ENCODE measurements at places on chromosomes 1 and 21.

DNA sequence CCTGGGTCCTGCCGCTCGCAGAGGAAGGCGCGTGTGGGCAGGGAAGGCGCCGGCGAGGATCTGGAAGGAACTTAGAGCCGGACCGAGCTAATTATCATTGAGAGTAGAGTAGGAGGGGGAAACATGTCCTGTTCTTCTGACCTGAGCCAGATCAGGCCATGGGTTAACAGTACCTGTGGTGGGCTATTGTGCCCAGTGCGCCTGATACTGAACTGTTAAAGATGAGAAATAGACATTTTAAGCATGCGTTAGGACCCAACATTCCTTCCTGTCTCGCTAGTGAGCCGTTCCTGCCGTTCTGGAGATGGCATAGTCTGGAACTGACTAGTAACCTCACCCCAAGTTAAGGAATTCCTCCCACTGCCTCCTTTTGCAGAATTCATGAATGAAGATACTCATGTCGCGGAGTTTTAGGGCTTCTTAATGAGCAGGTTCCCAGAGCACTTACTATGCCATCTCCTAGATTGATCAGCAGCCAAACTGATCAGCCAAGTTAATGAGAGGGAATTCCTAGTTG is 870 bp downstream of the STRIP1 start:
- DNase-seq: no peak

GRCh38 chr1:233675893-233676292 is 62.0 kb downstream of the KCNK1 start:
- no peak for DNase-seq

DNA sequence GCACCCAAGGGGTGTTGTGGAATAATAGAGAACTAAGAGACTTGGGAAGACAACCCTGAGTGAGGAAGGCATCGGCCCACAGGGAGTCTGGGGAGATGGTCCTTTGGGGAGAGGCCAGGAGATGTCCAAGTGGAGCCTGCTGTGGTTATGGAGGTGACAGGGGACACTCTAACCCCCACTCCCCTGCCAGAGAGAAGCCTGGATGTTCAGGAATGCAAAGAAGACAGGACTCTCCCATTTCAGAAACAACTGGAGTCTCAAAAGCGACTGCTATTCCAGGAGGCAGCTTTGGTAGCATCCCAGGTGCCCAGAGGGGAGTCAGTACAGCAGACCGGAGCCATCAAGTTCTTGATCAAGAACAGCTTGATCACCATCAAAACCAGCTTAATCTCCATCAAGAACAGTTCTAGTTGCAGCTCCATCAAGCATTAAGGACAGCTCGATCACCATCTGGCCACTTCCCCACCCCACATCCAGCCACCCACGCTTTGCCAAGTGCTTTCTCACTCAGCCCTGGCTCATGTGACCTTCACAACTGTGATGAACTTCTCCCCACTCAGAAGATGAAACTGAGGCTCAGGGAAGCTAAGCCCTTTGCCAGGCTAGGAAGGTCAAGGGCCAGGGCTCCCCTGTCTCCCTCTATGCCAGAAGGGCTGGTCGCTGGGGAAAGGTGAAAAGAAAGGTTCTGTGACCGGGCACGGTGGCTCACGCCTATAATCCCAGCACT is 743 bp downstream of the CD52 start:
- no peak for DNase-seq

DNA sequence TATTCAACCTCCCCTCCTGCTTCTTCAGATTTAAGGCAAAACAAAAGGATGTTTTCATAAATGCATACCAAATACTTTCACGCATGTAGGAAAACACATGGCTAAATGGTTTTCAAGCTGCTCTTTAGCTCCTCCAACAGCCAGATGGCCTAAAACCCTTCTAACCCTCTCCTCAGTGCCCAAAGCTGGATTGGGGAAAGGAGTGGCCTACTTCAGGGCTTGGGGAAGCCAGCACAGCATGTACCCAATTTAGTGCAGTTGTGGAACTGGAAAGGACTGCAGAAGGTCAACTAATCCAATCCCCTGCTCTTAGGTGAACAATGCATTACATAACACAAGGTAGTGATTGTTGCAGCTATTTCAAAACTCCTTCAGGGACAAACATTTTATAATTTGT is 9.3 kb downstream of the F5 start:
- no peak for DNase-seq

GRCh38 chr1:109784551-109785252 is 21.0 kb upstream of the EPS8L3 start:
- no peak for DNase-seq

DNA sequence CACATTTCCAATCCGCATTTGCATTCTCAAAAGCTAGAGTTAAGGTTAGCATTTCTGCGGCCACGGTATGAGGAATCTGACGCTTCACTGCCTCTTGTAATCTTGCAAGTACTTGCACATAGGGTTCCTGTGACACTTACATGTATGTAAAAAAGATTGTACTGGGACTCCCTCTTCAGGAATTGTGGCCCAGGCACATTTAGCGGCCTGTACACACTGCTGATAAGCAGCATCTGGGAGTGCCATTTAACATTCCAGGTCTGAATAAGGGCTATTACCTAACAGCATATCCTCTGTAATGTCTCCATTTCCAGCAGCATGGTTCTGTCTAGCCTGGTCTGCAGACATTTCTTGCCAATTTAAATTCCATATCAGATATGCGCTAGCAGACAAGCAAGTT is 75.7 kb downstream of the AXDND1 start:
- DNase-seq: no peak

GRCh38 chr1:194731025-194731424 is 1544.6 kb upstream of the B3GALT2 start:
- DNase-seq: no peak

DNA sequence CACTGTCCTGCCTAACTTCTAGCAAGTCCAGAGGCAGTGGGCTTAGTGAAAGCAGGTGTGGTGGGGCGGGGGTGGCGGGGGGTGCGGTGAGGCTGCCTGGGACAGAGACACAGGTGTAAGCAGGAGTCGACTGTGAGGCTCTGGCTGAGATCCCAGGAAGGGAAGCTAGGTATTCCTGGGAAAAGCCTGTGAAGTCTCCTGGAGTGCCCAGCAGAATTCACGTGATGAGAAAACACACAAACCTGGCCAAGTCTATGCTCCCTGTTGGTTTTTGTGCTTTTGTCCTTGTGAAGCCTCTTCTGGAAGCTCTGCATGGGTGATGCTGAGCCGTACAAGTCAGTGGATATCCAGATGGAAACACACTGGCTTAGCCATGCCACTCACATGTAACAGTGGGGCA is 5.3 kb downstream of the GALNT2 start:
- DNase-seq: no peak

GRCh38 chr1:111571987-111572386 is 47.6 kb upstream of the RAP1A start:
- no peak for DNase-seq

- no peak for DNase-seq
These were observed 75.3 kb upstream of the PALMD start for GRCh38 chr1:99570486-99571089.

DNA sequence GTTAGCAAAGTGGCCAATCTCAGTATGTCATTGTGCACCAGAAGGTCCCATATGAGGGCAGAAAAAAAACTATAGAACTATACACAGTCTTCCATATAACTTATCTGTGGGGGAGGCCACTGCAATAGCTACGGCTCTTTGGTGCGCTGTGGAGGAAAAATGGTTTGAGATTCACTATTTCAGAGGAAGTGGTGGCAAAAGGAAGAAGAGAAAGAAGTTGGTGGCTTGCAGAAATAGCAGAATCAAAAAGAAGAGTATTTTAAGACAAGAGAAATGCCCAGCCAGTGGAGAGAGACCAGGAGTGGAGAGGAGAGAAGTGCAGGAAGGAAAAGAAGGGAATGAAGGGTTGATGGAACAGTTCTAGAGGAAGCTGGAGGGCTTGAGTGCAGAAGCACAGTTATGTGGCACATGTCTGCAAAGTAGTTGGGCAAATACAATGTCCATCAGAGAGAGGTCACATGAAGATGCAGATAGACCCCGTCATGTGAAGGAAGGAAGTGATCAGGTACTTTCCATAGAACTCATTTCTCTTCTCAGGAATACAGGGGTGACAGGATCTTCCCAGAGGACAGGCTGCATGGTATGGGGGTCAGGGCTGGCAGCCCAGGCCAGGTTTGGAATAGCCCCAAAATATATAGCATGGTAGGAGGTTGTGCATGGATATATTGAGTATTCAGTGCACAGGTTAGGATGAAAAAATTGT is 64.6 kb downstream of the RUNX1 start:
- no peak for DNase-seq

- DNase-seq: no peak
These were observed 125.6 kb downstream of the BARHL2 start for GRCh38 chr1:90591355-90591969.

GRCh38 chr1:36304970-36305914 is 926 bp upstream of the SH3D21 start:
- no peak for DNase-seq

- DNase-seq: no peak
These were observed 4.4 kb upstream of the AUNIP start for GRCh38 chr1:25863486-25864262.

GRCh38 chr1:94831641-94832040 is 11.5 kb downstream of the SLC44A3 start:
- no peak for DNase-seq

- DNase-seq: no peak
These were observed 720 bp downstream of the PSMB2 start for GRCh38 chr1:35640380-35641232.

DNA sequence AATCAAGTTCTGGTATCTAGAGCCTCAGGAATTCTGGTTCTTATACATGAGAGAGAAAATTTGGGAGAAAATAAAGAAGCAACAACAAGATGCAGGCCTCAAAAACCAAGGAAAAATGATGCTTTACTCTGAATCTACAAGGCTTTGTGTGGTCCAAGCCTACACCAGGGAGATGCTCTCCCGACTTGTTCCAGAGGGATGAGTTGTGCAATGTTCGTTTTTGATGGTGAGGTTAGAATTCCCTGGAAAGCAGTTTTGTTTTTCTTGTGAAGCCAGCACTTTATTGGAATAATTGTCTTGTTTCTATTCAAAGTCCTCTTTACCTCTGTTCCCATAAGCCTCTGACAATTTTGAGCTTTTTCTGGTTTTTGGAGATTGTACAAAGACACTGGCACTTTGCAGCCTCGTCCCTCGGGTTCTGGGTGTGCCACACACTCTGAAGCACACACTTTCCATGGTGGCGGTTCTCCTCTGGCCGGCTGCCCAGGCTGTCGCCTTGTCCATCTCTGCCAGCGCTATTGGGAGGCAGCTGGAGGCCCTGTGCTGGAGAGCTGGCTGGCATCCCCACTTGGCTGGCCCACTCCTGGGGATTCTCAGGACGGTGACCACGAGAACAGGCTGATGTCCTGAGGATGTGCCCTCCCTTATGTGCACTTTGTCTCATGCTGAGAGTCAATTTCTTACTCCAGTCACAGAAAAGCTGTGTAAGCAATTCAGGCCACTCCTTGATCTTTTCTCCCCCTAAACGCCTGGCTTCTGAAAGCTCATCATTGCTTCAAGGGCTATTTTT is 70.2 kb downstream of the EDEM3 start:
- no peak for DNase-seq

DNA sequence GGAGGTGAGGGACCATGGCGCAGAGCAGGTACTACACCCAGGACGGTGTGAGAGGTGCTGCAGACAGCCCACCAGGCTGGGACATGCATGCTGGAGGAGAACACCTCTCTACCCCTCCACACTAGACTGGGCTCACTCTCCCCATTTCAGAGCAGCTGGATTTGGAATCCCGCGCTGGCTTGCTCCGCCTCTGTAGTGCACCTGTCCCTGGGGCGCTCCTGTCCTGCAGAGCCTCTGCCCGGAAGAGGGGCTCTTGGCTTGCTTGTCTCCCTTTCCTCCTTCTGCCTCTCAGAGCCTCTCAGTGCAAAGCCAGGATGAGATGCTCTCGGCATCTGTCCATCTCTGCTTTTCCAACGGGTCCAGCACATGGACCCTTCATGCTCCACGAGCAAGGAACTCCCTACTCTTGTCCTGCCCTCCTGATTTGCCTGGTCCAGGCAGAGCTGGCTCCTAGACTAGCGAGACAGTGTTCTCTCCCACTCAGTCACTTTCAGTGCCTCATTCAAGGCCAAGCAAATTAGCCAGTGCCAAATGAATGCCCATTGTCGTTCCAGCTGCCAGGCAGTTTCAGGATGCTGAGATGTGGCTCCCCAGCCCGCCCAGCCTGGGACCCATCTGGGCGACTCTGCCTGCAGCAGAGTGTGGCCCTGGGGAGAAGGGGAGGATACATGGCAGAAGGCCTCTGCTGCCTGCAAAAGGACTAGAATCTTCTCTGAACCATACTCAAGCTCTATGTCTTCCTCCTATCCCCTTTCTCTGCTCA is 33.7 kb downstream of the CDCA8 start:
- no peak for DNase-seq

GRCh38 chr1:209207701-209208286 is 375.7 kb upstream of the CAMK1G start:
- no peak for DNase-seq

GRCh38 chr1:31702836-31703404 is 897 bp downstream of the COL16A1 start:
- no peak for DNase-seq

DNA sequence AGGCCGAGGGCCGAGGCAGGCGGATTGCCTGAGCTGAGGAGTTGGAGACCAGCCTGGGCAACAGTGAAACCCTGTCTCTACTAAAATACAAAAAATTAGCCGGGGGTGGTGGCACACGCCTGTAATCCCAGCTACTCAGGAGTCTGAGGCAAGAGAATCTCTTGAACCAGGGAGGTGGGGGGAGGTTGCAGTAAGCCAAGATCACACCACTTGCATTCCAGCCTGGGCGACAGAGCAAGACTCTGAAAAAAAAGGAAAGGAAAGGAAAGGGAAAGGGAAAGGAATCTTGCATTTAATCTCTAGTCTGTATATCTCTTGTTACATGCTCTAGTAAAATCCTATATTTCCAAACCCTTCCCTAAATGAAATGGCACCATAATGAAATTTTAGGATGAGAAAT is 328.3 kb upstream of the ADGRL2 start:
- DNase-seq: no peak

- DNase-seq: no peak
These were observed 29.6 kb upstream of the C1orf87 start for GRCh38 chr1:60103186-60103585.

DNA sequence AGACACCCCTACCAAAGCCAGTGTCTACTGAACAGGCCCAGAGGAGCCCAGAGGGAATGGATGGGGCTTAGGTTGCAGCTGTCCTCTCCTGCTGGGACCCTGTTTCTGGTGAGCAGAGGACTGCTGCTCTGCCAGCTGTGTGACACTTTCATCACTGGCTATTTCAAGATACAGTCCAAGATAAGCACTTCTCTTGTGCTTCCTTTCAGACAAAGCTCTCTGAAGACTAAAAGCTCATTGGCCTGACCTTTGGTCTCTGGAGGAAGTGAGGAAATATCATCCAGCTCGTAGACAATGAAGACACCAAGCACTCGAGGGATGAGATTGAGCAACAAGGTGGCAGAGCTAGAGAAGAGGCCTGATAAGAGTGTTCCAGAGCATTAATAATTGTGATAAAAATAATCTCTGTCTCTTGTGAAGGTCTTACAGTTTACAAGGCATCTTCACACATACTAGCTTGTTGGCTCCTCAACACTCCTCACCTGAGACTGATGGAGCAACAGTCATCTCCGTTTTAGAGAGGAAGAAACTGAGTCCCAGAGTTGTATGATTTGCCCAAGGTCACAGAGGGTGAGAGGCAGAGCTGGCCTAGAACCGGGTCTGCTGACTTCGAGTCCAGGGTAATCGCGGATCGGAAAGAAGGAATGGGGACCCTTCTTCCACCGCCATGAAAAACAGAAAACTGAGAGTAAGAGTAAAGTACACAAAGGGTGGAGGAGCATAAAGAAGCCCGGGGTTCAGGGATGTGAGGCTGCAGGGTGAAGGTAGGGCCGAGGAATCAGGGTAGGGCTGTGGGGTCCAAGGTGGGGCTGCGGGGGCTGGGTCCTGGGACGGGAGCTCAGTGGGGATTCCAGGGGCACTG is 666 bp downstream of the PAFAH2 start:
- no peak for DNase-seq
